Right ventricle myocardium superior (tissue), 1 donor: ENCODE measurements at places on chromosomes 16 and 17.

GRCh38 chr16:3954411-3954921 lies 74.0 kb upstream of the CREBBP start:
- DNase-seq: peak; percentile 49

DNA sequence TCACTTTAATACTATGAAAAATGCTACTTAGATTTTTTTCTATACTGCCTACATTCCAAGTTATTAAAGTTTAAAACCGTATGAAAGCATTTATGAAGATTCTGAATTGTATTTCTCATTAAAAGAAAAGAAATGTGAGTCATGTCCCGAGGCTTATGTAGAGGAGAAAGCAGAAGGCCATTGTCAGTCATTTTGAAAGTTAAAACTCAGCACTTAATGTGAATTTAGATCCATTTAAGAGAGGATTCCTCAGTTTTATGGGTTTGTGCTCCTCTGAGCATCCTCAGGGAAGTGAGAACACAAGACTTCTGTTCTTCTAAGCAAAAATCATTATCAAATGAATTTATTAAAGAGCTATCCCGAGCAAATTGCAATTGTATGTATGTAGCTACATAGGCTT lies 11.8 kb downstream of the C17orf75 start:
- DNase-seq: no peak

GRCh38 chr16:2042986-2043666 lies 4.5 kb downstream of the NTHL1 start:
- DNase-seq: no peak

DNA sequence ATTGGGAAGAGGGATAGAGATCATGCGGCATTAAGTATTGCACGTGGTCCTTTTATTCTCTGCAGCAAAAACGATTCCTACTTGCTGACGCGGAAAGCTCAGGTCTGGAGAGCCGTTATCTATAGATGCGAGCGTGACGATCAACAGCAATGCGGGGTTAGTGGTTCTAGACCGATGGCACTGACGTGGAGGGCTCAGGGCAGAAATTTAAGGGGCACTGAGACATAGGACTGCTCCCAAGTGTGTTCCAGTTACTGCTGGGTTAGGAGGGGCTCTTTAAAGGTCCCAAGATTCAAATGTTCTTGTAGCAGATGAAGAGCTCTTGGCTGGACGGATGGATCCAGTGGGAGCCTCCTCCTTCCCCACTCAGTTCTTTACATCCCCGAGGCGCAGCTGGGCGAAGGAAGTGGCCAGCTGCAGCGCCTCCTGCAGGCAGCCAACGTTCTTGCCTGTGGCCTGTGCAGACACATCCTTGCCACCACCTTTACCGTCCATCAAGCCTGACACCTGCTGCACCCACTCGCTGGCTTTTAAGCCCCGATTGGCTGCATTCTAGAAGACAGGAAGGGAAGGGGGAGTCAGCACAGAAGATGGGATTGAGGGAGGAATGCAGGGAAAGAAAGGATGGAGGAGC lies 732 bp upstream of the EXOSC6 start:
- no peak for DNase-seq

GRCh38 chr16:79067600-79067999 lies 532.9 kb downstream of the MAF start:
- no peak for DNase-seq
